GM10248 (cell line): ENCODE measurements at places on chromosomes 6 and 20.

DNA sequence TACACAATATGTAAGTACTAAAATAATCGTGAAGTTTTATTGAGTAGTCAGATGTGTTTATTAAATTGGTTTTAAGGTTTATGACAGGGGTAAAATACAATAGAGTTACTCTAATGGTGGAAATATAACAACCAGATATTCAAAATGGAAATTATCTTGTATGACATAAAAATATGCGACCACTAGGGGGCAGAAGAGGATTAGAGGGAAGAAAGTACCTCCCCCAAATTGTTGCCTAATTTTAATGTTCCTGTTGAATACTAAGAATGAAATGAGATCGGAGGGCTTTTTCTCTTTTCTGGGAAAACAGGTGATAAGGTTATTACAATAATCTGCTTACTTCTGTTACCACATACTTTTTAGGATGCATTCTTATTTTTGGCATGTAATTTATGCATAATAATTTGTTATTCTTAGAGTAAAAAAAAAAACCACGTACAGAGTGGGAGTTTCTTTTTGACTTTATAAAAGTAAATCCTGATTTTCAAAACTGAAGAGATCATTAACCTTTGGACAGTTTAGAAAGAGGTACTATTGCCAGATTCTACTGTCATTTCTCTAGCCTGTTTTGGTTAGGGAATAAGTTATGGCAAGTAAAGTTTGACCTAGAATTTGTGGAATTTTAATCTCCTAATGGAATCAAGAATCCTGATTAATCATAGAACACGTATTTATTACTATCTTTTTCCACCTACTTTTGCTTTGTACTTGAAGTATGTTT is 159.2 kb downstream of the CD109 start:
- DNase-seq = peak; percentile 44

DNA sequence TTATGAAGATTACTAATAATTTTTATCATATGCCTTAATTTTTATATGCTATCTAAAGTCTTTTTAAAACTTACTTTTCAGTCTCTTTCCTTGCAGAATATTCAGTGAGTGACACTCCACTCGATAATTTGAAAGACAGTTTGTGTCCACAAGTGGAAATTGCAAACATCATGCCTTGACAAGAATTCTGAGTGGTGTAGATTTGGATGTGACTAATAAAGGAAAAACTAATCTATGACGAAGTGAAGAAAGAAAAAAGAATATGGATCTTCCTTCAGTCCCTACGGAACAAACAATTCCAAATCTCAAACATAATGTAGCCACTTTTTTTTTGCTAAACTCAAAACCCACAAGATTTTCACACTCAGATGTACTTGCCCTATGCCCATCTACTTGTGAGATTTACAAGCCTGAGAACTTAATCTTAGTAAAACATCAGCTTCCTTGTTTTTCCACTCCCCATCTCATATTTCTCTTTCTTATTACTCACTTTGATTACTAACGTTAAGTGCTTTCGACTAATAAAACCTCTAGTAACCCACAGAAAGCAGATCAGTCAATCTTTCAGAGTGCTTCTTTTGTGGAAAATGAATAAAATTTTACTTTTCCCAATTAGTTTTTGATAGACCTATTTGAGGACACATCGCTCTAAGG is 1155.8 kb downstream of the GRIK2 start:
- DNase-seq = no peak

DNA sequence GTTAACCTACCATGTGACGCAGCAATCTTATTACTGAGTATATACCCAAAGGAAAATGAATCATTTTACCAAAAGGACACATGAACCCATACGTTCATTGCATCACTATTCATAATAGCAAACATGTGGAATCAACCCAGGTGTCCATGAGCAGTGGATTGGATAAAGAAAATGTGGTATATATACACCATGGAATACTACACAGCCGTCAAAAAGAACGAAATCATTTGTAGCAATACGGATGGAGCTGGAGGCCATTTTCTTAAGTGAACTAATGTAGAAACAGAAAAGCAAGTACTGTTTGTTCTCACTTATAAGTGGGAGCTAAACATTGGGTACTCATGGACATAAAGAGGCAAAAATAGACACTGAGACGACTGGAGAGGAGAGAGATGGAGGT is 44.2 kb downstream of the TBPL1 start:
- DNase-seq = no peak

GRCh38 chr6:158031381-158032353 is 50.0 kb downstream of the SYNJ2 start:
- no peak for DNase-seq
